Activated CD8-positive, alpha-beta memory T cell treated with anti-CD3 and anti-CD28 coated beads for 1 hour (primary cell): ENCODE measurements at places on chromosomes 6 and 20.

GRCh38 chr6:170091639-170092579 is 199.0 kb downstream of the DLL1 start:
- DNase-seq, result no peak

DNA sequence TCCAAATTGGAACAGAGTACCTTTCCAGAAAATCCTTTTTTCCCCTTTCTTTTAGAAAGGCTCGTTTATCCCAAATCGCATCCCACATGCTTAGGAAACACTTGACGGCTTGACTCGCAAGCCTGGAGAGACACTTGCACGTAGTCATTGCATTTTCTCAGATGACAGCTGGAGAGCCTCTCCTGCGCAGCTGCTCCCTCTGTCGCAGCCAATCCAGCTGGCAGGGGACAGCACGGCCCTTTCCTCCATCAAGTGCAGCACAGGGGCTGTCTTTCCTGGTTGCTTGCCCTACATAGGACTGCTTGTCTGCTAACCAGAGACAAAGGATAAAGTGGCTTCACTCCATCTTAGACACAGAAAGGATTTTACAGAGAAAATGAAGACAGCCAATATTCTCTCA is 77.6 kb upstream of the RGS17 start:
- DNase-seq, result no peak

- DNase-seq, result no peak
Measured at GRCh38 chr6:137261361-137261760, 42.2 kb upstream of the IFNGR1 start.

DNA sequence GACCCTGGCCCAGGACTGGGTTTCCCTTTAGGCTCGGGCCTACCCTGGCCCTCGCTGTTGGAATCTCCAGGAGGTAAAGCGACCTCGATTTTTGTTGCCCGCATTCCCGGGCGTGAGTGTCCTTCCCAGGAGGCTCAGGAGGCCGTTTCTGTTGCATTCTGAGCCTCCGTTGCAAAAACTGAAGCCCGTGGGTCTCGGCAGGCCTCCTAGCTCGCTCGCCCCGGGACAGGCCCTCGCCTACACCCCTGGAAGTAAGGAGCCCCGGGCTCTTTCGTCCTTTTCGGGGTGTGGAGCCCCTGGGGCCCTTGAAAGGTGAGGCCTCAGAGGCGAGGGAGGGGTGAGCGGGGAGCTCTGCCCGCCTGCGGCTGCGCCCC is 2.3 kb downstream of the NR2E1 start:
- no peak for DNase-seq

DNA sequence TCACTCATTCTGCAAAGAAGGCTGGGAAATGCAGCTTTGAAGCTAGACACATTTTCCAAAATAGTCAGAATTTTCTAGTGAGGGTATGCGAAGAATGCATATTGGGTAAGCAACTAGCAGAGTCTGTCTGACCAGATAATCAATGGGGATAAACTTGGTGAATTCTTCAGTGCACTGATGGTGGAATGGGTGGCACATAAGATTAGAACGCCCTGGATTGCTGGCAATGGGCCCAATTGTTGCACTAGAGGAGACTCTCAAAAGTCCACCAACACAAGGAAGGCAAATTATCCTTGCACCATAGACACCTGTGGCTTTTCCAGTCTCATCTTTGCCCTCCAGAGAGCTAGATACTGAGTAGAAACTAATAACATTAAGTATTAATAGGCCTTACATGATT is 167.6 kb downstream of the PTPRT start:
- no peak for DNase-seq

DNA sequence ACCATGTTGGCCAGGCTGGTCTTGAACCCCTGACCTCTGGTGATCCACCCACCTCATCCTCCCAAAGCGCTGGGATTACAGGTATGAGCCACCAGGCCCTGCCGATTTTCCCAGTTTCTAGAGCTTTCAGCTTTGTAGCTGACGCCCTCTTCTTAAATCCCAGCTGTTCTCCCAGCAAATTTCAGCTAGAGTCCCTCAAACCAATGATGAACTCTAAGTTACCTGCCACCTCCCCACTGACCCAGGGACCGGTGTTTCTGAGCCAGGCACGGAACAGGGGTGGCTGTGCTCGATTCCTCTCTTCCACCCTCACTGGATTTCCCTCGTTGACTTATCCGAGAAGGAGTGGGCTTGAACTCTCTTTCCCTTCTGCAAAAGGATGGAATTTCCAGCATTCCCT is 39.1 kb downstream of the SUN5 start:
- DNase-seq, result no peak

- DNase-seq, result no peak
Measured at GRCh38 chr6:30767158-30767943, 23.0 kb upstream of the IER3 start.

DNA sequence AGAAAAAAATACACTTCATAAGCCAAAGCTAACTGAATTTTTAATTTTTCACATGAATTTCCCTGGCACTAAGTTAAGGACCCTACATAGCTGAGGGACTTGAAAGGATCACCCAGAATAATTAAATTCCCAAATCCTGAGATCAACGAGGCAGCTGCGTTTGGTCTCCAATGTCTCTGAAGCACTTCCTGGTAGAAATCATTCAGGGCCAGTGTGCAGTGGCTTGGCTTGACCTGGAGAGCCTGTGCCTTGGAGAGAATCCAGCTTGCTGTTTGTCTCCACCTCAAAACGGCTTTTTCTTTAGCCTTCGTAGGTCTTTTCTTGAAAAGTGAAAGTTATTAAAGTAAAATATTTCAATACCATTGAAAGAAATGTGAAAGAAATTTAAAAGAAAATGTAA is 92.4 kb downstream of the SMOC2 start:
- no peak for DNase-seq

DNA sequence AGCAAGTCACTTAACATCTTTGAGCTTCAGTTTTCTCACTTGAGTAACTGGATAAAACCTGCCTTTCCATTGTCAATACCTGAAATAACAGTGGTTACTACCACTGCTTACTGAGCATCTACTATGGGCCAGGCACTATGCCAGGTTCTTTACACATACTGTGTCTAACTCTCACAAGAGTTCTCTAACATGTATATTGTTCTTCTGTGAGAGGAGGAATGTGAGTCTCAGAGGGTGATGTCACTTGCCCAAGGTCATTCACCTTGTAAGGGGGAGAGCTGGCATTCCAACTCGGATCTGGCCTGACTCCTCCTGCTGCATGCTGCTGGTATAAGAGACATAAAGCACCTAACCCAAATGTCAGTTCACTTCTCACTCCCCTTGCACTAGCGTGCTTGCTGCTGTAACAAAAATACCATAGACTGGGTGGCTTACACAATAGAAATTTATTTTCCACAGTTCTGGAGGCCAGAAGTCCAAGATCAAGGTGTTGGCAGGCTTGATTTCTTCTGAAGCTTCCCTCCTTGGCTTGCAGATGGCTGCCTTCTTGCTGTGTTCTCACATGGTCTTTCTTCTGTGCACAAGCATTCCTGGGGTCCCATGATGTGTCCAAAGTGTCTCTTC is 21.9 kb upstream of the SGK2 start:
- DNase-seq, result no peak

GRCh38 chr20:53922901-53923314 is 147.5 kb downstream of the BCAS1 start:
- DNase-seq, result no peak

GRCh38 chr20:24913076-24913628 is 35.9 kb upstream of the CST7 start:
- DNase-seq, result no peak

DNA sequence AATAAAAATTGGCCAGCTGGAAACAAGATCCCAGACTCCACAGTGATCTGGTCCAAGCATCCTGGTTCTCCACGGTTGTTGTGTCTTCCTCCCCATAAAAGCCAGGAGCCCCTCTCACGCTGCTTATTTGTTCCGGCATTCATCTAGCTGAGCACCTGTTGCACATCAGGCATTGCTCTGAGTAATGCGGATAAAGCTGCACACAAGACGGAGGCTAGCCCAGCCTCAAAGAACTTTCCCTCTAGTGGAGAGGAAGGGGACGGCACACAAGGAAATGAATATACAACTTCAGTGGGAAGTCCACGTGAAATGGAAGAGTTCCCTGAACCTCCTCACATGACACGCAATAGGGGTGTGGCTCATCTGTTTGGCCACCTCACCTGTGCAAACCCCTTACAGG is 30.3 kb upstream of the NXT1 start:
- no peak for DNase-seq

DNA sequence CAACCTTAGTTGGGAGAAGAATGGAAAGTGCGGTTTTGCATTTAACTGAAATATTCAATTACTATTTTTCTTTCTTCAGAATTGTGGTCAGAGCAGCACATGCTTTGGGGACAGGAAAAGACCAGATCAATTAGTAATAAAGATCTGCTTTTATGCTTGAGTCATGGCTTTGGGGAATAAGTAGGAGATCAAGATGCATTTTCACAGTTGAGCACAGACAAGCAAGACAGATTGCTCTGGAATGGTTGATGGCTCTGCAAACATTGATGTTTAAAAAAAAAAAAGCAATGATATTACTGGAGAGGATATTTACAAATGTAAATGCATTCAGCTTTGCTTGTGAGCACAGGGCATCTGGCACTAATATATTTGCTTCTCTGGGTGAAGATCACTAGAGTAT is 224.4 kb upstream of the SASH1 start:
- DNase-seq, result no peak

GRCh38 chr6:25342802-25343201 is 63.6 kb downstream of the CARMIL1 start:
- no peak for DNase-seq

DNA sequence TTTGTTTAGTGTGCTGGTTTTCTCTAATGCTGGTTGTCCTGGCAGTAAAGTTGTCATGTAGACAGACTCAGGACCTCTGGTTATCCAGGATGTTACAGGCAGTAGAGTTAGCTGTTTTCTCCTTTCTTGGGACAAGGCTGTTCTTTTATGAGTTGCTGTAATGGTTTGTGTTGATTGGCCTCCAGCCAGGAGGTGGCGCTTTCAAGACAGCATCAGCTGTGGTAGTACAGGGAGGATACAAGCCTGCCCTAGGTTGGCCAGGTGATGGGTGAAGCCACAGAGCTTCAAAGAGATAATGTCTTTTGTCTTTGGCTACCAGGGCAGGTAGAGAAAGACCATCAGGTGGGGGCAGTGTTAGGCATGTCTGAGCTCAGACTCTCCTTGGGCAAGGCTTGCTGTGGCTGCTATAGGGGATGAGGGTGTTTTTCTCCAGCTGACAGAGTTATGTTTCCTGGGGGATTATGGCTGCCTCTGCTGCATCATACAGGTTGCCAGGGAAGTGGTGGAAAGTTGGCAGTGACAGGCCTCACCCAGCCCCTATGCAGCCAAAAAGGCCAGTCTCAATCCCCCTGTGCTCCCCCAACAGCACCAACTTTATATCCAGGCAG is 127.2 kb upstream of the TAB2 start:
- no peak for DNase-seq

DNA sequence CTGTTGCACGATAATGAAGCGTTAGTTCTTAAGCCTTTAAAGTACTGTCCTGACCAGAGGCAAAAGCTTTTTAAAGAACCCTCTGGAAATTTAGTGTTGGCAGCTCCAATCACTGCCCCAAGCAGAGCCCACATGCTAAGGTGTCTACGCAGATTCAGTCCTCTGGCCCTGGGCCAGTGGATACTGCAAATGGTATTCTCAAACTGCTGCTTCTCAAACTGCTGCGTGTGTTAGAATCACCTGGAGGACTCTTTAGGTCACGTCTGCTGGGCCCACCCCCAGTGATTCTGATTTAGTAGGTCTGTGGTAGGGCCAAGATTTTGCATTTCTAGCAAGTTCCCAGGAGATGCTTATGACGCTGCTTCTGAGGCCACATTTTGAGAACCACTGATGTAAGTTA is 96.0 kb upstream of the CCDC28A start:
- no peak for DNase-seq

DNA sequence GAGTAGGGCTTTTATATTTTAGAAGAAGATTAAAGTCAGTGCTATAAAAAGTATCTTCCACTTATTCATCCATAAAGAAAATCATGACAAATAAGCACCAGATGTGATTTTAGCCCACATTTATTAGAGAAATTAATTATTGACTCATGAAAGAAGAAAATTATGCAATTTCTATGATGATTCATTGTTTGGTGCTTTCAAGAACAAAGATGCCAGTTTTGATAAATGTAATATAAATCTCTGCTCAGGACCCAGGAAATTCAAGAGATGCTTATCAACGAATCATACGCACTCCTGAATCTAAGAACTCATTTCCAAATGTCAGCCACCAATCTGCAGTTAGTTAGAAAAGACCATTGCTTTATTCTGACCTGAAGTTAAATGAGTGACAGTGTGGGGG is 211.4 kb downstream of the ARHGAP18 start:
- DNase-seq, result no peak

DNA sequence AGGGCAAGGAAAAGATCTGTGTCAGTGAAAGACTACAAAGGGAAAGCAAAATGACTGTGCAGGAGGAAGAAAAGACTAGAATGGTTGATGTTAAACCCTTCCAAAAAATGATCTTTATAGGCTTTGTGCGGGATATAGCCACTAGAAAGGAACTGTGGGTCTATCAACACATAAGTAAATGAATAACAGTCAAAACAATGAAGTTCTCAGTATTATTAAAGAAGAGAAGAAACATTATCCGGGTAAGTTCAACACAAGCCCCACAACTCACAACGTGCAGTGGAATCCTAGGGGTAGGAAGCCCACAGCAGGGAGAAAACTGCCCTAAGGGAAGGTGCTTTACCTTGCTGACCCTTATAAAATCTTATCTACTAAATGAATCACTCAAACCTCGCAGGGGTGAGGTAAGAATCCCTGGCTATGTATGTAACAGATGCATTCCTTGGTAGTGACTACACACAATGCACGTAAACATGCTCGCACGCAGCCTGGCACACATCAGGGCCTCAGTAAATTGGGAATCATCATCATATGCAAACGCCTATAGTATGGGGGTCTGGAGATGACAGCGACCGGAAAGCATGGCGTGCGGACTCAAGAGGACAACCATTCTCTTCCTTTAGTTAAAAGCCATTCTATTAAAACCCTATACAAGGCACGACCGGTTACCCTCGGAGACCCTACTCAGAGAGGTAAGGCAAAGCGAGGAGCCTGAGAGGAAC is 11.3 kb downstream of the TFAP2A start:
- DNase-seq, result no peak

DNA sequence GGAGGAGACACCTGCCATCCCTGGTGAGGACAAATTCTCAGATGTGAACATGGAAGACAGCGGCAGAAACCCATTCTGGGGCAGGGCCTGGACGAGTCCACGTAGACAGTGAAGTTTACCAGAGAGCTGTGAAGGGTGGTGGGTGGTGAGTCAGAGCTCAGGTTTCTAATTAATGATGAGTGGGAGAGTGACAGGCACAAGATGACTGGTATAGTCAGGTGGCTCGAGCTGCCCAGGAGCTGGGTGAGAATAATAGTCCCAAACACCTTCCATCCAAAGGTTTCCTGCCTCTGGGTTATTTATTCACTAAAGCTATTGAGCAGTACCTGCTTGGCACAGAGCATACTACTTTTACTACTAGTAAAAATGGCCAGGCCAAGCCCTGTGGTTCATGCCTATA is 6.0 kb downstream of the TLDC2 start:
- DNase-seq, result no peak
